Activated naive CD4-positive, alpha-beta T cell treated with Interleukin-2 at 50 U/mL for 16 hours (primary cell): ENCODE measurements at places on chromosomes 11 and 22.

DNA sequence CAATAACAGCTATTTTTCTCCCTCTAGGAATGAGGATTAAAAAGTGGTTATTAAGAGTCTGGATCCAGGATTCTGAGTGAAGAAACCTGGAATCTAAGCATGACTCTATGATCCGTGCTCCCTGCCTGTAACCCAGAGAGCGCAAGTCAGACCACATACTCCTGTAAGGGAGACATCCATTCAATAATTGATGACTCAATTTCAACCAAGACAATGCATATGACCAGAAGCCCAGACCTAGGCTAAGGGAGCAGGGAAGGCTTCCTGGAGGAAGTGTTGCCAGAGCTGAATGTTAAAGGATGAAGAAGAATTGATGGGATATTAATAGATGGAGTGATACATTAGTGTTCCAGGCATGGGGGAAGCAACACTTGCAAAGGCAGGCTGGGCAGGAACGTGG is 13.8 kb upstream of the PAMR1 start:
- DNase-seq, result no peak

- peak; percentile 38 for DNase-seq
Measured at GRCh38 chr22:37330200-37331033, 48.1 kb downstream of the CYTH4 start.

GRCh38 chr11:119694334-119694733 is 34.7 kb downstream of the NECTIN1 start:
- no peak for DNase-seq

- DNase-seq, result no peak
Measured at GRCh38 chr22:29867260-29867659, 15.7 kb upstream of the MTMR3 start.

- no peak for DNase-seq
Measured at GRCh38 chr11:131666617-131667016, 296.2 kb downstream of the NTM start.

DNA sequence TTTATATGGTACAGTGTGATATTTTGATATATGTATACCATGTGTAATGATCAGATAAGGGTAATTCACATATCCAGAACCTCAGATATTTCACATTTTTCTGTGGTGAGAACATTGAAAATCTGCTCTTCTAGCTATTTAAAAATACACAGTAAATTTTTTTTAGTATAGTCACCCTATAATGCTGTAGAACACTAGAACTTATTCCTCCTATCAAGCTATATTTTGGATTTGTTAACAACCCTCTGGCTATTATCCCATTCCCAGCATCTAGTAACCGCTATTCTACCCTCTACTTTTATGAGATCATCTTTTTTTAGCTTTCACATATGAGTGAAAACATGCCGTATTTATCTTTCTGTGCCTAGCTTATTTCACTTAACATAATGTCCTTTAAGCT is 65.5 kb upstream of the SYT9 start:
- DNase-seq, result no peak

- peak; percentile 57 for DNase-seq
Measured at GRCh38 chr22:39306456-39307361, 12.7 kb downstream of the RPL3 start.

DNA sequence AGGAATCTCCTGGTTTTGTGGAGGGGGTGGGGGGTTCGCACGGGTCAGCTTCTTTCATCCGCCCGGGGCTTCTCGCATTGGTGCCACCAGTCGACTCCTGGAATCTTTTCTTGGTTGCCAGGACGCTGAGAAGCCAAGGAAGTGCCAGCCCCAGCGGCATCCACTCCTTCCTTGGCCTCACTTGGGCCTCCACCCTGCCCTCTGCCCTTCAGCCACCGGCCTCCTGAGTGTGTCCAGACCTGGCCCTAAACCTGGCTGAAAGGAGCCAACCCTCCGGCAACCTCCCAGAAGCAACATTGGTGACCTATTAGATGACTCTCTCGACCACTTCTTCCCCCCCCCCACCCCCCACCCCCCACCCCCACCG is 518 bp upstream of the GALNT18 start:
- DNase-seq, result no peak

GRCh38 chr11:8228231-8228630 is 35.4 kb downstream of the LMO1 start:
- DNase-seq, result no peak

DNA sequence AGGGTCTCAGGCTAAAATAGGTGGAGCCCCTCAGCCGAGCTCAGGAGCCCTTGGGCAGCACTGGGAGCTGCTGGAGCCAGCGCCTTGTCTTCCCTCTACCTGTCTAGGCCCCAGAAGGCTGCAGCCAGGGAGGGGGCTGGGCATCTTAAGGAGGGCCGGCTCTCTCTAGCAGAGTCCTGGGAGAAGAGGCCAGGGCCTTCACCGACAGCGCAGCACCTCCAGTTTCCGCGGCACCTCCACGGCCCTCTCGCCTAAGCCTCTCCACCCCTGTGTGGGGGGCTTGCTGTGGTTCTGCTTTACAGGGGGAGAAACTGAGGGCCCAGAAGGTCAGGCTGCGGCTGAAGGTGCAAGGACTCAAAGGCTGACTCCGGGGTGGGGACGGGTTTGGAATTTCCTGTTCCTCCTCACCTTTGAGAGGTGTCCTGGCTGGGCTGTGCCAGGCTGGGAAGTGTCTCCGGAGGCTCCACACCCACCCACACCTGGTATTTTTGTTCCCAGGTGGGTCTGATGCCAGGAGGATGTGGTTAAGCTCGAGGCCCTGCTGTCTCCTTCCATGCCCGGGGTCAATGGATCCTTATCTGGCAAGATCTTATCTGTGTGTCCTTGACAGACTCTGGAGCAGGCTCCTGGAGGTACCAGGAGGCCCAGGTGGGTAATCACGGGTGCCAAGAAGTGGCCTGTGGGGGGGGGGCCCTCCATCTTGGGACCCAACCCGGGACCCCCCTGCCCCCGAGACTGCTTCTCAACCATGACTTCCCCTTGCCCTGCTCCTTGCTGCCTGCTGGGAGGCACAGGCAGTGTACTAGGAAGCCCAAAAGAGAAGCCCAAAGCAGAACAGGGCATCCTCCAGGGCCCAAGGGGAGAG is 95.3 kb upstream of the FGF3 start:
- no peak for DNase-seq

GRCh38 chr22:24367841-24368240 is 59.6 kb upstream of the ADORA2A start:
- no peak for DNase-seq

DNA sequence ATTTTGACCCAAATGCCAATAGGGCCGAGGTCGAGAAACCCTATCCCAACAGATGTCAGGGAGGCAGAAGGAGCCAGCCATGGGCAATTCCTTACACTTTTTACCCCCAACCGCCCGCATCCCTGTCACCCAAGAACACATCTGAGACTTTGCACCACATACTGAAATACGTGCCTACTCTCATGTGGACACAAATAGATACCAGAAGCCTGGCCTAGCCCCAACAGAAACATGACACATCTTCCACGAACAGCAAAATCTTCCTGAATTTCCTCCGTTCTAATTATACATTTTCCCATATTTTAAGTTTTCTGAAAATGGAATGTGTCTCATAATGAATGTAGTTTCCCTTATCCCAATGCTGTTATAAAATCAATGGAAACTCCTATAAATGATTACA is 64.7 kb downstream of the SLC1A2 start:
- DNase-seq, result no peak

- no peak for DNase-seq
Measured at GRCh38 chr22:26927821-26928220, 270.4 kb downstream of the MIAT start.

DNA sequence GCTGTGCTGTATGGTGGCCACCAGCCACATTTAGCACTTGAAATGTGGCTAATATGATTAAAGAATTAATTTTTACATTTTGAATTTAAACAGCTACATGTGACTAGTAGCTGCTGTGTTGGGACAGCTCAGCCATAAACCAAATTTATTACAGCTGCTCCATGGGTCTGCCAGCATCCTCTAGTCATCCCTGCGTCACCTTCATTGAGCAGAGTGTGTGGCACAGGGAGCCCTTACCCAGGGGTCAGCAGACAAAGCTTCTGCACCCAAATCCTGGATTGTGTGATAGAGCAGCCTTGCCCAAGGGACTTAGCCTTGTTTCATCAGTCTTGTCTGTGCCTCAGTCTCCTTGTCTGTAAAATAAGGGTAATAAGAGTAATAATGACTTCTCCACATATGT is 19.4 kb upstream of the ACCSL start:
- no peak for DNase-seq

DNA sequence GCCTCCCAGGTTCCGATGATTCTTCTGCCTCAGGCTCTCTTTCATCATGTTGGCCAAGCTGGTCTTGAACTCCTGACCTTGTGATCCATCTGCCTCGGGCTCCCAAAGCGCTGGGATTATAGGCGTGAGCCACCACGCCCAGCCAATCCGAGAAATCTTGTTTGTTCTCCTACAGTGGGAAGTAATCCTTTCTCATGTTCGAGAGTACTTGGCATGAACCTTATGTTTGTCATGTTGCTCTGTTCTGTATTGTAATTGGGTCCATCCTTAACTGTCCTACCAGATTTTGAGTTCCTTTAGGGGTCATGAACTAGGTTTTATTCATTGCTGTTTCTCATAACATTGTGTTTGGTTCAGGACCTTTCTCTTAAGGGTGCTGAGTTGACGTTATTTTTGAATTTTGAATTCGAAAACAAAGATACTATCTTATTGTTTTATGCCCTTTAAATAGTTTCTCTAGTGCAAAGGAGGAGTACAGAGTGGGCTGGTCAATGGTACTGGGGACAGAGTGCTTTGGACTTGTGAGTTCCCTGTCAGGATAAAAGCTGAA is 113.4 kb upstream of the RRM1 start:
- no peak for DNase-seq

GRCh38 chr22:19213442-19214077 is 35.0 kb upstream of the SLC25A1 start:
- no peak for DNase-seq

- DNase-seq, result no peak
Measured at GRCh38 chr11:65636108-65637031, 1.5 kb upstream of the SIPA1 start.

DNA sequence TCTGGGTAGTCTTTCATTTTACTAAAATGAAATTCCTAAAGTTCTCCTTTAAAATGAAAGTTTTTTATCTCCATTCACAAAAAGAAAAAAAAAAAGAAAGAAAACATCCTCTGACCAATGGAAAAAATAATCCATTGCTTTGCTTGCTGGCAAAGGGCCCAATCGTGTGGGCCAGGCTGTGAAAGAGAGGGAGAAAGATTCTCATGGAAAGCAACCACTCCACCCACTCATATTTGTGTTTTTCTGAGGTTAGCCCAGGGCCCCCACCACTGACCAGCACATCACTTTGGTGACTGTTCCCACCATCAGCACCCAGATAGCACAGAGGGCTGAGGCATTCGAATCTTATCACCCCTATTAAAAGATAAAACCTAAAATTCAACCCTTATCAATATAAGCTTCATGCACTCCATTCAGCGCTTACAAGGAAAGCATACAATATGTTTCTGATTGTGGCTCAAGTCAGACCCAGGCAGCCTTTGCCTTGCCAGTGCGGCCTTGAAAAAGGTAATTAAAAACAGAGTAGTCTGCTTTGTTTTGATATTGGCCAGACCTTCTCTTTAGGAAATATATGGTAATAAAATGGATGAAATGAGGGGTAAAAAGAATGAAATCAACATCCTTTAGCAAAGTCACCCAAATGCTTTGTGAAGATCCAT is 192.8 kb downstream of the ETS1 start:
- no peak for DNase-seq

GRCh38 chr22:41596776-41597634 is 7.4 kb upstream of the PMM1 start:
- DNase-seq, result peak; percentile 12

DNA sequence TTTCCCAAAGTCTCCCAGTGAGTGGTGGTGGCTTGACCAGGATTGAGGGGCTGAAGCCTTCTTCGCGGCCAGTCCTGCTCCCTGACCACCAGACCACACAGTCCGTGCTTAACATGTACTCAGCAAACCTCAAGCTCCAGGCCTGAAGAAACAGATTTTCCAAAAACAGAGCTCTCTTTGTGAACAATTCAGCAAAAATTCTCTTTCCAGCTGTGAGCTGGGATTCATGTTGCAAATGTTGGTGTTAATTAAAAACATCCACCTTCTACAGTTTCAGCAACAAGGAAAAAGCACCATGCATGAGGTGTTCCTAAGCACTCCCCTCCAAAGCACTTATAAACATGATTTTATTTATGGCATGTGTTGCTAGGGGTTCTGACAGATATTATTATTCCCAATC is 129.5 kb downstream of the ETS1 start:
- DNase-seq, result no peak

GRCh38 chr11:6397156-6397555 is 6.9 kb downstream of the SMPD1 start:
- DNase-seq, result no peak

DNA sequence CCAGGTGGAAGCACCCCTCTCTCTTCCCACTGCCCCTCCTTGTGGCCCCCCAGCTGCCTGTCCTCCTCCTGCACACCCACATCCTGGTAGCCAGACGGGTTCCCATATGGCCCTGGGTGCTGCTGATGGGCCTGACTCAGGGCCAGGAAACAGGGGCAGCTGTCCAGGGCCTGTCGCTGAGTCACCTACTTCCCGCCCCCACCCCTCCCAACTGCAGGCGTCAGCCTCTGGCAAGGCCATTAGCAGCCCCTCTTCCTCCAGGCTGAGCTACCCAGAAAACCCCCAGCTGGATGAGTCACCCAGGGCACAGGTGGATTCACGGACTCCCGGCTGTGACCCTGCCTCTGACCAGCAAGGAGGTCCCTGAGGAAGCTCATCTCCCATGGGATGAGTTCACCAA is 6.9 kb upstream of the GAL start:
- no peak for DNase-seq

DNA sequence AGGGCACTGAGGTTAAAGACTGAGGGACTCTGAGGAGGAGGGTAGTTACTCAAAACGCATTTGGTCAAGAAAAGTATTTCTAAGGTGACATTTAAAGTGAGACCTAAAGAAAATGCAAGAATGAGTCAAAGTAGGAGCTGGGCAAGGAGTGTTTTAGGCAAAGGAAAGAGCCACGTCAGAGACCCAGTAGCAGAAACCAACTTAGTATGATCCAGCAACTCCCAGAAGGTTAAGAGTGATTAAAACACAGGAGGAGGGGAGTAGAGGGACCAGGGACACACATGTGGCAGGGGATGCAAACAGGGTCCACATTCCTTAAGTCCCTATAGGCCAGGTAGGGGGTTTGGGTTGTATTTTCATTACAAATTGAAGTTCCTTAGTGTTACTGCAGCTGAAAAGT is 24.3 kb upstream of the CCDC34 start:
- no peak for DNase-seq

- no peak for DNase-seq
Measured at GRCh38 chr11:125262194-125262829, 97.8 kb downstream of the PKNOX2 start.

- no peak for DNase-seq
Measured at GRCh38 chr22:46122980-46123693, 27.2 kb upstream of the PPARA start.

- no peak for DNase-seq
Measured at GRCh38 chr11:126313826-126314225, 10.0 kb downstream of the DCPS start.

DNA sequence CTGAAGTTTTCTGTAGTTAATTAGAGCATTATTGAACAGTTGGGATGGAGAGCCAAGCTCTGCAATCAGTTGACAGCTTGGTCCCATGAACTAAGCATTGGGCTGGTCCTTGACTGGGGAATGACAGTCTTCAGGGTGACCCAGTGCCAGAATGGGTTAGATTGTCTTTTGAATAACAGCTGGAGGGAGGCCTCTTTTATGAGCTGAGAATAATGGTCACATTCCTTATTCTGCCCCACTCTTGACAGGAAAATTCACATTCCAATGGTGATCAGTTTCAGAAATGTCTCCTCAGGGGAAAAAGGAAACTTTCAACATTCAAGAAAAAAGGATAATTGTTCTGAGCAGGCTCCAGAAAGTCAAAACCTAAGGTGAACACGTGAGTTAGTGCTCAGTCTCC is 113.9 kb downstream of the KIRREL3 start:
- no peak for DNase-seq

- DNase-seq, result no peak
Measured at GRCh38 chr11:15890031-15890713, 466.2 kb downstream of the SOX6 start.
